ENCODE measurements at places on chromosomes 6 and 20. TPM values are rescaled to one million over a fixed set of nuclear protein-coding genes. Genes with fewer than 3 reads are reported as not detected.

SNAP25 gene
- total RNA-seq: 10.0 TPM

ASF1A gene
- 15.6 TPM for total RNA-seq

BANF2 gene
- not detected for total RNA-seq

COL12A1 gene
- total RNA-seq: 8.6 TPM

HLA-DQA1 gene
- 3.7 TPM for total RNA-seq

PARD6B gene
- 14.4 TPM for total RNA-seq

LHFPL5 gene
- not detected for total RNA-seq

SLC22A7 gene
- total RNA-seq: not detected

E2F1 gene
- 2.0 TPM for total RNA-seq

TAAR9 gene
- not detected for total RNA-seq

PNPLA1 gene
- total RNA-seq: not detected
